Stimulated activated CD8-positive, alpha-beta memory T cell treated with anti-CD3 and anti-CD28 coated beads, Interleukin-15, amount 100 ng/mL, for 1 hour (primary cell): ENCODE measurements at places on chromosomes 2 and 18.

GRCh38 chr2:156719036-156719435, 282.9 kb downstream of the GPD2 start:
- no peak for DNase-seq

- no peak for DNase-seq
These were observed 97.1 kb upstream of the ZNF521 start for GRCh38 chr18:25449046-25449445.

GRCh38 chr2:237180987-237181386, 95.3 kb downstream of the COPS8 start:
- no peak for DNase-seq

DNA sequence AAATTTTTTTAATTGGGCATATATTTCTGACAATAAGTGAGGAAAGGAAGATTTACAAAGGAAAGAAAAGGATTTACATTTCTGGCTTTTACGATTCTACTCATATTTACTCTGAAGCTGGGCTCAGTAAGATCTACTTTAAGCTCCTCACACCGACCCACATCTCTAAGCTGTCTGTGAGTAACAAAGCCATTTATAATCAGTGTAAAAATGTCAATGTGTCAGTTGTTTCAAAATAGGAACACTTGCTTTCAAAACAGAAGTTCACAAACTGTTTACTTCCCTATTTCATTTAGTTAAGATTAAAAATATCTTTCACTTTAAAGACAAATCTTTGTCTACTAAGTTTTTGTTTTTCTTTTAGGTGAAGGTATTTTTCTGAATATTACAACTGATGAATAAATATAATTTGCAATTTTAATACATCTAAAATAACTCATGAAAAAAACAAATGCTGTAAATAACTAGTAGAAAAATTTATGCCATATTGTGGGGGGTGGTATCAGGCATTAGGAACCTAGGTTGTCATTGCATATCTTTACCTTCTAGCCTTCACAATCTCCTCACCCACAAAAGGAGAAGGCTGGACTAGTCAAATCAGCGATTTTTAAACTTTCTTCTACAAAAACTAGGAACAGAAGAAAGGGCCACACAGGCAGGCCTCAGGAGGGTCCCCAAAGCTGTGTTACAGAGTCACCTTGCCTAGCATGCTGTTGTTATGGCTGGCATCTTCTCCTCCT, 64.5 kb downstream of the TMEM131 start:
- DNase-seq: no peak

GRCh38 chr2:23900541-23901322, 26.2 kb downstream of the ATAD2B start:
- DNase-seq: no peak

DNA sequence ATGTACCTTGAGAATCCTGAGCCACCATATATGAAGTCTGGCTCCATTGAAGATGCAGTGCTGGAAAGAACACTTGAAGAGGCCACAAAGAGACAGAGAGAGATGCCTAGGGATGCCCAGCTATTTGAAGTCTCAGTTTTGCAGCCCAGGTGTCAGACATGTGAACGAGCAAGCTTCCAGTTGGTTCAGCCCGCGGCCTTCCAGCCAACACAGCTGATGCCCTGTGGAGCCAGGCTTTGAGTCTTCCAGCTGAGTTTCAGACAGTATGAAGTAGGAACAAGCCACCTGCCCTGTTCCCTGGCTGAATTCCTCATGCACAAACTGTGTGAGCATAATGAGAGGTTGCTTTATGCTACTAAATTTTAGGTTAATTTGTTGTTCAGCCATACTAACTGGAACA, 108.8 kb downstream of the SPHKAP start:
- DNase-seq: no peak

DNA sequence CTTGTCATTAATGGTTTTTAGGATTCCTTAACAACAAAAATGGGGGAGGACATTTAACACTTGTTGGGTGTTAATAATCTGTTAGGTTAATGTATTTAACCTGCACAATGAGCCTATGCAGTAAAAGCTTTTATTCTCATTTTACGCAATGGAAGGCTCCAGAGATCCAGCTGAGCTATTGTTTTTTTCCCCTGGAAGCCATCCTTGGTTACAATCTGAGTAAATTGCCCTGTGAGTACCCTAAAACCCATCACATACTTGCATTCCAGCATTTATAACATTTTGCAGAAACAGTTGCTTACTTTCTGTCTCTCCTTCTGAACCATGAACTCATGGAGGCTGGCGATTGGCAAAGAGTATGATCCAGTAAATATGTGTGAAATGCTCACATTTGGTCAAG, 30.2 kb upstream of the DOCK10 start:
- no peak for DNase-seq

- DNase-seq: no peak
These were observed 33.3 kb downstream of the DOCK10 start for GRCh38 chr2:225008935-225009334.

GRCh38 chr18:28767727-28768211, 590.8 kb upstream of the CDH2 start:
- no peak for DNase-seq

- DNase-seq: no peak
These were observed 2.3 kb upstream of the IL1RL2 start for GRCh38 chr2:102184568-102184967.

- DNase-seq: no peak
These were observed 67.0 kb upstream of the TCF7L1 start for GRCh38 chr2:85066006-85066740.

- DNase-seq: no peak
These were observed 209.7 kb downstream of the ASB1 start for GRCh38 chr2:238636269-238637073.

GRCh38 chr18:4430836-4431235, 24.3 kb downstream of the DLGAP1 start:
- DNase-seq: no peak

- DNase-seq: no peak
These were observed 47.9 kb upstream of the FANCL start for GRCh38 chr2:58289029-58289428.

DNA sequence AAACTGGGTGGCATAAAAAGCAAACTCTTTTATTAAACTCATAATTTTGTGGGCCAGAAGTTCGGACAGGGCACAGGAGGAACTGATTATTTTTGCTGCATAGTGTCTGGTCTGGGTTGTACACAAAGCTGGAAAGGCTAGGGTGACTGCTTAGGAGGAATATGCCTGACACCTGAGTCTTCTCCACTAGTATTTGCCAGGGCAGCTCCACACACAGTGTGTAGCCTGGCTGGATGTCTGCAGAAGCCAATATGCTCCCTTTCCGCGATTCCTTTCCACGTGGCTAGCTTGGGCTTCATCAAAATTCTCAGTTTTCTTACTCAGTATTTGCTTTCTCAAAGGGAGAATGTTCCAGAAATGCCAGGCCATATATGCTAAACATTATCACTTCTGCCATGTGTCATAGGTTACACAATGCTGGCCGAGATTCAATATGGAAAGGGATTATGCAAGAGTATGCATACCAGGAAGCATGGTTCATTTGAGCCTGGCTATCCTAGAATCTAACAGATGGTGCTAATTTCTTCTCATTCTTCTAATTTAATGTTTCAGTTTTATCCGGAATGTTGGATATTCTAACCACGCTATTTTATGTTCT, 142.7 kb upstream of the DOK6 start:
- no peak for DNase-seq

- no peak for DNase-seq
These were observed 30.9 kb upstream of the OSBPL6 start for GRCh38 chr2:178163395-178163794.

DNA sequence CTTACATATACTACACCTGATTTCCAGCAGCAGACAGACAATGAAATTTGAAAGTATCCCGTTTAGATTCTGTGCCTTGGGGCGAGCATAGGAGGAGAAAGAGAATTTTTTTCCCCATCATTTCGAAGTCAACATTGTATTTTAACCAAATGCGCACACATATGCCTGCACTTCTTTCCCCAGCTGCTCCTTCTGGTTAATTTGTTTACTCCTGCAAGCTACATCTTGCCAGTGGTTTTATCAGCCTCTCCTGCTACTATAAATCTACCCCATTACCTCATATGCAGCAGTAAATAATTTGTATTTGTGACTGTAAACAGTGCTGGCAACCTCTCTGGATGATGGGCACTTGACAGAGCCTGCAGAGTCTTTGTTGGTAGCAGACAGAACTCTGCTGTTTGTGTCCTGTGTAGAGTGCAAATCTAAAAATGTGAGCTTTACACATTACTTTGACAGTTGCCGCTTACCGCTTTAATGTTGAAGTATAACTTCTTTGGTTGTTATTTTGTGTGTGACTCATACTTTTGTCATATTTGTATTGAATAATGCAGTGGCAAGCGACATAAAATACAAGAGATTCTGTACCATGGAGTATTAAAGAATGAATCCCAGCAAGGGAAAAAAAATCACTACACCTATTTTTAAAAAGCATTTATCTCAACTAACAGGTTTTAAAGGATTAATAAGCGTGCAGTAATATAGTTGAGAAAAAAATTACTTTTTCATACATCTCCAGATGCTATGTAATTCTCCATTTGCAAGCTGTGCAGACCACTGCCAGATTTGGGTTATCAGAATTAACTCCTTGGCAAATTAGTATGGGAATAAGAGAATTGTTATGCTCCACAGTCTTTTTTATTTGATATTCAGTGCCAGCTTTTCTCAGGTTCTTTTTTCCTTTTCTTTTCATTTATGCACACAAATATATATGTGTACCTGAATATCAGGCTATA, 536.8 kb downstream of the XIRP2 start:
- no peak for DNase-seq

- no peak for DNase-seq
These were observed 50.5 kb downstream of the PAX3 start for GRCh38 chr2:222248256-222248655.

GRCh38 chr2:49167131-49167530, 12.8 kb upstream of the FSHR start:
- no peak for DNase-seq

DNA sequence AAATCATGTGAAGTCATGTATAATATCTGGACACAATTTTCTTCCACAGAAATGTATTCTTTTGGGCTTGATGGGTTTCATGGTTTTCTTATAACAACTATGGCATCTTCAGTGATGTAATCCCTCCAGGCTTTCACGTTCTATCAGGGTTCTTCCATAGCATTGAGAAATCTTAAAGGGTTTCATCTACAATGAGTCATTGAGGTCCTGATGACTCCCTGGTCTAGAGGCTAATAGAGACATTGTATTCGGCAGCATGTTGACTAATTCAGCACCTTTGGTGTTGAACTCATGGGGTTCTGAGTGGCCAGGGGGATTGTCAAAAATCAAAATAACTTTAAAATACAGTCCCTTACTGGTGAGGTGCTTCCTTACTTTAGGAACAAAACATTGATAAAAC, 614.0 kb upstream of the CRIM1 start:
- no peak for DNase-seq

GRCh38 chr18:12656605-12656937, 1.3 kb downstream of the SPIRE1 start:
- no peak for DNase-seq

- peak; percentile 50 for DNase-seq
These were observed 45.6 kb downstream of the MEX3C start for GRCh38 chr18:51151568-51152511.

GRCh38 chr18:5772306-5773105, 122.8 kb downstream of the TMEM200C start:
- no peak for DNase-seq

- DNase-seq: no peak
These were observed 315.6 kb upstream of the SALL3 start for GRCh38 chr18:78664048-78664447.

DNA sequence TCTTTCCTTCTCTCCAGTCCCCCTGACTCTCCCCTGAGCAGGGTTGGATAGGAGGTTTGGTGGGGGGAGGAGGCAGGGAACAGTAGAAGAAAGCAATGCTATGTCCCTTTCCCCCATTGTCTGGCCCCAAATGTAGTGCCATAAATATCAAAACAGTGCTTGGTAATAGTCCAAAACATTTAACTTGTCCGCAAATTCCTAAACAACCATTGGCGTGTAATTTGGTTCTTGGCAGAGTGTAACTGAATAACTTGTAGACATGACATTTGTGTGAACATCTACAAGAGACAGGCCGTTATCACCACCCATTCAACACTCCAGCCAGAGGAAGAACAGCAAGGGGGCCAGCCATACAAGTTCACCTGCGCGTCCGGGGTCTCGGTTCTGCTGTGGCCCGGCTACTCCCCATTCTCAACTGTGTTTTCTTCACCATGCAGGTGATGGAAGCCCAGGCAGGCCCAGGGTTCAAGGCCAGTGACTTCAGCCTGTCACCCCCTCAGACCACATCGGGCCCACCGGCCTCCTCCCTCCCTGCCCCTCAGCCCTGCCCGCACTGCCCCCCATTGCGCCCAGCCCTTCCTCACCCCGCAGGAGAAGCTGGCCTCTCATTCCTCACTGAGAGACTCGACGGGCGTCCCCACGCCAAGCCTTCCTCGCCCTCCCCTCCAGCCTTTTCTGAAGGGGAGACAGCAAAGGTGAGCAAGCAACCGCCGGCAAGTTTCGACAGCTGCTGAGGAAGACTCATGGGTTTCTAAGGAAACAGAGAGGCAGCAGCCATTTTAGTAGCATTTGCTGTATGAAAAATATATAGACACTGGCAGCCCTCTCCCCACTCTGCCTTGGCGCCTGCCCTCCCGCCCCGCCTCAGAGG, 699 bp upstream of the RAPGEF4 start:
- DNase-seq: no peak

GRCh38 chr18:49365346-49365745, 95.1 kb downstream of the DYM start:
- DNase-seq: no peak

DNA sequence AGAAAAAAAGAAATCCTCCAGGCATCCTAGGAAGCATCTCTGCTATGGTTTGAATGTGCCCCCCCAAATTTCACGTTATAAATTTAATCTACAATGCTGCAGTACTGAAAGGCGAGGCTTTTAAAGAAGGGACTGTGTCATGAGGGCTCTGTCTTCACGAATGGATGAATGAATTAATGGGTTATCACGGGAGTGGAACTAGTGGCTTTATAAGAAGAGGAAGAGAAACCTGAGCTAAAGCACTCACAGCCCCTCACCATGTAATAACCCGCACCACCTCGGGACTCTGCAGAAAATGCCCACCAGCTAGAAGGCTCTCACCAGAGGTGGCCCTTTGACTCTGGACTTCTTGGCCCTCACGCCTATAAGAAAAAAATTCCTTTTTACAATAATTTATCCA, 27.6 kb downstream of the RNU4ATAC start:
- no peak for DNase-seq

GRCh38 chr2:217625557-217626169, 377.1 kb downstream of the TNS1 start:
- no peak for DNase-seq

DNA sequence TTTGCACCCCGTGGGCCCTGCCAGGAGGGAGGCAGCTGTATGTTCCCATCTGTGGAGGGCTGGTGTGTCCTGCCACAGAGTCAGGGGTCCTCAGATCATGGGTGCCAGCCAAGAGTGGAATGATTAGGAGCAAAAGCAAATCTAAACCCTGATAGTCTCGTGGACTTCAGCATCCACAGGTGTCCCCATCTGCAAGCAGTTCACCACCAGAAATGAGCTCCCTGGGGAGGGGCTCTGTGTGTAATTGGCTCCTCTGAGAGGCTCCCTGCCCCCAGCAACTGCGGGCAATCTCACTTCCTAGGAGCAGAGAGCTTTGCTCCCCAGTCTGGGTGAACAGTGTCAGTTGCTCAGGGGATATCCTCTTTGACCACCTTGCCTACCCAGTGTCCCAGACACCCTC, 78.1 kb downstream of the HNRNPLL start:
- DNase-seq: no peak

- no peak for DNase-seq
These were observed 33.3 kb downstream of the PRKCE start for GRCh38 chr2:45684756-45685155.
